Activated CD4-positive, alpha-beta T cell treated with anti-CD3 and anti-CD28 coated beads for 24 hours (primary cell): ENCODE measurements at places on chromosomes 12 and 14.
A peak's percentile ranks its signal among the peaks of the same experiment; 100 is the strongest.

- DNase-seq, result no peak
Measured at GRCh38 chr12:38392554-38393144, 76.1 kb downstream of the ALG10B start.

GRCh38 chr12:124517260-124518050, 50.0 kb downstream of the NCOR2 start:
- DNase-seq, result no peak

DNA sequence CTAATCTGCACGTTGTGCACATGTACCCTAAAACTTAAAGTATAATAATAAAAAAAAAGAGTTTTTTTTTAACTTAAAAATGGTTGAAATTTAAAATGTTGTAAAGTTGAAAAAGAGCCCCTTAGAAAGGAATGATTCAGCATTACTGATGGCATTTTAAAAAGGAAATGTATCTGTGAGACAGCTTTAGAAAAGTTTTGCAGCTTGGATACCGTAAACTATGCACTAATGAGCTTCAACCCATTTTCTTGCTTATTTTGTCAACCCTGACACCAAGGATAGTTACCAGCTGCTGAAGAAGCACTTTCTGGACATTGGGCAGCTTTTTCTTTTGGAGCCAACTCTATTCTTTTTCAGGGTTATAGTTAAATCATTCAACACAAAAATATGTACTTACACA, 4.3 kb downstream of the BICD1 start:
- DNase-seq, result no peak

DNA sequence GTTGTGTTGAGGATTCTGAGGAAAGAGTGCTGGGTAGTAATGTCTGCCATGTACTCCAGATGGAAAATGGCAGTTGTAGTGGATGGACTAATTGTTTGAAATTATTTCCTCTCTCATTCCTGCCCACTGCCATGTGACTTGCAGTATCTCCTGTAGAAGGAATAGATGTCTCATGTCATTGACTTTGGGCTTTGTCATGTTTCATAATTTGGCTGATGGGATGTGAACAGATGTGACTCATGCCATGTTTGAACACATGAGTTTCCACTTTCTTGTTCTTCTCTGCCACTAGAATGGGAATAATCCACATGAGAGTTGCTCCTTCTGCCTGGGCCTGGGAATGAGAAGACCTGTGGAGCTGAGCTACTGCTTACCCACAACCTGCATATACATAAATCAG, 2.4 kb upstream of the CALCOCO1 start:
- DNase-seq, result no peak

DNA sequence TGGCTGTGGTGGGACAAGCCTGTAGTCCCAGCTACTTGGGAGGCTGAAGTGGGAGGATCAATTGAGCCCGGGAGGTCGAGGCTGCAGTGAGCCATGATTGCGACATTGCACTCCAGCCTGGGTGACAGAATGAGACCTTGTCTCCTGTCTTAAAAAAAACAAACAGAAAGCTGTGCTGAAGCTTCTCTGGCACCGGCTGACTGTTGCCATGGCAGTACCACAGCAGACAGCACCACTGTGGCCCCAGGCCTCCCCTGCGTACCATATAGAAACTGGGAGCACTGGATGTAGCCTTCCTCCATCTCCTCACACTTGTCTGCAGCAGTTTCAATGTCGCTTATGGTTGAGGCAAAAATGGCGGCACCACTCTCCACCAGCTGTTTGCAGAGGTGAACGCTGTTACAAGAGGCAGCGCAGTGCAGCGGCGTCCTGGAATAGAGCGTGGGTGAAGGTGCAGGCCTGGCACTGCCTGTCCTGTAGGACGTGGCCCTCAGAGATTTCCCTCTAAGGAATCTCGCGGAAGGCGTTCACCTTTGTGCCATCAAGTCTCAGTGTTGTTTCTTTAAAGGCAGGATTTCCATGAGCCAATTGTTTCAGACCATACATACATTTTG, 21.9 kb downstream of the ZFYVE21 start:
- DNase-seq, result no peak

DNA sequence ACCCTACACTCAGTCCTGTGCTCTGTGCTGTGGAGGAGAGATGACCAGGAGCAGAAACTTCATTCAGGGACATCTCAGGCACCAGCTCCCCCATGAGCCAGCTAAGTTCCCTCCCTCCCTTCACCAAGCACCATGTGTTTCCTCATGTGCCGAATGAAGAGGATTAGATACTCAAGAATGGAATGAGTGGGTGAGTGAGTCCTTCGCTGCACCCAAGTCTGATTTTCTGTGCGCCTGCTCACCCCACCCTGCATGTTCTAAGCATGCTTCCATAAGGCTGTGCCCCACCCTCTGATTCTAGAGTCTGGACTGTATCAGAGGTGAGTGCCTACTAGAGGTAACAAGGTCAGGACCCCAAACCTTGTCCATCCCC, 12.1 kb downstream of the SERPINA5 start:
- no peak for DNase-seq

- no peak for DNase-seq
Measured at GRCh38 chr12:11238275-11238674, 31.2 kb downstream of the PRB3 start.

DNA sequence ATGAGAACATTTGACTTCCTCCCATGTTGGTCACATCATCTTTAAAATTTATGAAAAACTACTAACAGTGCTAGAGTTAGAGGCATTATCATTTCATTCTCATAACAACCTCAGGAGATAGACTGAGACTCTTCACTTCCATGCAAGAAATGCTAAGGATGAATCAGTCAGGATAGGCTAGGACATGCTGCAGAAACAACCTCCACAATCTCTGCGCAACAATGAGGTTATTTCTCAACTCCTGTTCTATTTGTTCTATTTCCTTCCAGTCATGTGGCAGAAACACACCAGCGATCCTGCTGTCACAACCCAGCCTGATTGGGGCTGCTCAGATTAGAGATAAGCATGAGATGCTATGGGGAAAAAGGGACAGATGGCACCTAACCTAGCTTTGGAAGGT, 49.0 kb upstream of the TMEM263 start:
- DNase-seq, result no peak

GRCh38 chr12:42936991-42937390, 347.4 kb upstream of the PRICKLE1 start:
- no peak for DNase-seq

- DNase-seq, result no peak
Measured at GRCh38 chr12:14930299-14930698, 8.0 kb downstream of the ERP27 start.

GRCh38 chr12:50720085-50720484, 43.8 kb upstream of the ATF1 start:
- no peak for DNase-seq

GRCh38 chr14:68263563-68264259, 444.1 kb downstream of the RAD51B start:
- no peak for DNase-seq

- no peak for DNase-seq
Measured at GRCh38 chr12:80485222-80485987, 41.4 kb downstream of the PTPRQ start.

GRCh38 chr12:45695035-45695434, 34.5 kb upstream of the ARID2 start:
- DNase-seq, result no peak

DNA sequence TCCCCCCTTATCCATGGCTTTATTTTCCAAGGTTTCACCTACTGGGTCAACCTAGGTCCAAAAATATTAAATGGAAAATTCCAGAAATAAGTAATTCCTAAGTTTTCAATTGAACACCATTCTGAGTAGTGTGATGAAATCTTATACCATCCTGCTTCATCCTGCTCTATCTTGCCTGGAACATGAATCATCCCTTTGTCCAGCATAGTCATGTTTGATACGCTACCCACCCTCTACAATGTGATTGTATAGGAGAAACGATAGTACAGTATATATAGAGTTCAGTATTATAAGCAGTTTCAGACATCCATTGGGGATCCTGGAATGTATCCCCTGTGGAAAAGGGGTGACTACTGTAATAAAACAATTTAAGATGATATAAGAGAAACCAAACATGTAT, 62.2 kb downstream of the IFNG start:
- no peak for DNase-seq

GRCh38 chr12:45468751-45469615, 253.1 kb downstream of the ANO6 start:
- no peak for DNase-seq

DNA sequence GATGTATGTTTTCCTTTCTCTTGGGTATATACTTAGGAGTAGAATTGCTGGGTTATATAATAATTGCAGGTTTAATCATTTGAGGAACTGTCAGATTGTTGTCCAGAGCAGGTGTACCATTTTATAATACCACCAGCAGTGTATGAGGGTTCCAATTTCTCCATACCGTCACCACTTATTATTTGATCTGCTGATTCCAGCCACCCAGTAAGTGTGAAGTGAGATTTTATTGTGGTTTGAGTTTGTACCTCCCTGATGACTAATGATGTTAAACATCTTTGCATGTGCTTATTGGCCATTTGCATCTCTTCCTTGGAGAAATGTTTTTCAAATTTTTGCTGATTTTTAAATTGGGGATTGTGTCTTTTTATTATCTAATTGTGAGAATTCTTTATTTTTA, 15.1 kb downstream of the NCKAP5L start:
- no peak for DNase-seq

- DNase-seq, result no peak
Measured at GRCh38 chr12:42807251-42807650, 217.7 kb upstream of the PRICKLE1 start.

DNA sequence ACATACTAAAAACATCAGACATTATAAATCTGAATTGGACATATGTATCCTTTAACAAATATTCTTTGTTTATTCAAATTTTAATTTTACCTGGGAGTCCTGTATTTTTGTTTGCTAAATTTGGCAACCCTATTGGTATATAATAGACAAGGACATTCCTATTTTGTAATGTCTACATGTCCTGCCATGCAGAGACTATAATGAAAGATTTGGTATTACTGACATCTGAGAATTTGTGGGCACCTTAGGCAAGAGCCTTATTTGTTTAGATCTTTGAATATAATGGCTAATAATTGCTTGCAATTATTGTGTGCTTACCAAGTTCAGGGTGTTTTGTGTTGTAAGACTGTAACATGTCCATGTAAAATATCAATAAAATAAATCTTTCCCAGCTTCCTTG, 334.4 kb downstream of the KCNH5 start:
- DNase-seq, result no peak

DNA sequence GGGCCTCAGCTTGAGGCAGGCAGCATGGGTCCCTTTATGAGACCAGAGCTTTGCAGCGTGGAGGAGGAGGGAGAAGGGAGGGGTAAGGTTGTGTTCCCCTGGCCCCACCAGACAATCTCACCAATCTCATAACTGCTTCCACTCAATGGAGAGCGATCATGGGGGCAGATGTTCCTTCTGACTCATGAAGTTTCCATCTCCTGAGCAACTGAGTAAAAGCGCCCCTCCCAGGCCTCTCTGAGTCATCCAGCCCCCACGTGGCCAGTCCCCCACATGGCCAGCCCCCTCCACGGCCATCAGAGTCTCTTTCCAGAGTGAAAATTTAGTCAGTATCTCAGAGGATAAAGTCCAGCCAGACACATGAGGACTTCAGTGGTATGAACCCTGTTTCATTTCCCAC, 39.2 kb upstream of the PLXNC1 start:
- DNase-seq, result peak; percentile 38

DNA sequence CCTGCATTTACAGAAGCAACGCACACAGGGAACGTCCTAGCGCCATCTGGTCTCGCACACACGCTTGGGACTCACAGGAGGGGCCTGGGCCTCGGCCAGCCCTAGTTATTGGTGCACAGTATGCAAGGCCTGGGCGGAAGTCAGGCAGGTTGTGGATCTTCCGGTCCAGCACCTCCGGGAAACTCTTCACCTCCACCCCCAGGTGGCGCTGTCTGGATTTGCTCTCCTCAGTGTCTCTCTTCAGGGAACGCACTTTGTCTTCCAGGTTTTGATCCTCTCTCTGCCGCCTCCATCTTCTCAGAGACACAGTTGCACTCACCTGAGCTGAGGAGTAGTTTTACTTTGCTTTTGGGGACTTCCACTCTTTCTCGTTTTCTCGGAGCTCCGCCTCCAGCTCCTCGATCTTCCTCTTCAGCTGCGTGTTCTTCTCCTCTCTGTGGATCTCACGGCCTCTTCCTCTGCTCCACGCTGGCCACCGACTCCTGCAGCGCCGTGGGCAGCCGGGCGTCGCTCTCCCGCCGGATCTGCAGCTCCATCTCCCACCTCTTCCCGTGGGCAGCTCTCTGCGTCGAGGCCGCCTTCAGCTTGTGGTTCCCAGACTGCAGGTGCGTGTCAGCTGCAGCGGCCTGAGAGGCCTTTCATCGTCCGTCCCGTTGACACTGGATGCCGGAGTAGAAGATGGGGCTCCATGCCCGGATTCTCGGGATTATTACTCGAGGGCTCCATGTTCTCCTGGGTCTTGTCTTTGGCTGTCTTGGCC, 933.8 kb downstream of the TMEM121 start:
- DNase-seq, result peak; percentile 65

DNA sequence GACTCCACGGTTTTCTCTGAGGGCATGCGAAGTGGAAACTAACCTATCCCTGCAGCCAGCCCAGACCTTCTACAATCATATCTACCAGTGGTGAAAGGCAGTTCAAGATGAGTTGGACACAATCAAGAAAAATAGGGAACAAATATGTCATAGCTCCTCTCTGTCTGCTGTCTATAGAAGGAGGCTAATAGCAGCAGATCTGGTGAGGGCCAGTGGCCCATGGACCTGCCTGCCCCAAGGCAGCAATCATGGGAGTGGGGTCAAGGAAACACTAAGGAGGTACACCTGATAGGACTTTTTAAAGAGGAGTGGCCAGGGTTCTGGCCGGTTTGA, 149.5 kb downstream of the PRKCH start:
- DNase-seq, result no peak

- DNase-seq, result no peak
Measured at GRCh38 chr12:93539821-93540220, 32.7 kb upstream of the SOCS2 start.

DNA sequence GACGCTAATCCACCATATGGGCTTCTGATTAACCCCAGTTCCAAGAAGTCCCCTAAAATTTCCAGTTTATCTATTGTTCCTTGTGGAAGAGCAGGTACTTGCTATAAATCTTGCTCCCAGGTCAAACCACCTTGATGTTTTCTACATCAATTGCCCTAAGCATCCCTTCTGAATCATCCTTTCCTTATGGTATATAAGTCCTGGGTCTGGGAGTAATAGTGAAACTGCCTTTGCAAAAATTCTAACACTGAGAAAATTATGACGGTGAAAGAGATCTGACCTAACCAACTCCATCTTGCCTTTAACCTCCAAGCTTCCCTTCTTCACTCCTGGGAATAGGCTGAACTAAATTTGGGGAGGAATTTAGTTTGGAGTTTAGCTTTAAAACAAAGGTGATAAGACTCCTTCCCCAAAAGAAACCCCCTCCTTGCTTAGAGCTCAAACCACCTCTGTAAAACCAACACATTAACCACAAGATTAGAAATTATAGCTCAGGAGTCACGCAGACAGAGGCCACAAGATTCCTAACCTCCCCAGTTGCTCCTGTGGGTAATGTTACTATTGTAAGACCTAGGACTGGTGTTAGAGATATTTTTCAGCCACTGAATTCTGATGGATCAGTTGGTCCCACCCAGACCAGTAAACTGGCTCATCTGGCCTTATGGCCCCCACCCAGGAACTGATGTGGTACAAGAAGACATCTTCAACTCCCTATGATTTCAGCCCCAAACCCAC, 33.8 kb upstream of the DTX1 start:
- no peak for DNase-seq
